ENCODE measurements at places on chromosomes 1 and 21. TPM values are rescaled to one million over a fixed set of nuclear protein-coding genes. Genes with fewer than 3 reads are reported as not detected.

DNA sequence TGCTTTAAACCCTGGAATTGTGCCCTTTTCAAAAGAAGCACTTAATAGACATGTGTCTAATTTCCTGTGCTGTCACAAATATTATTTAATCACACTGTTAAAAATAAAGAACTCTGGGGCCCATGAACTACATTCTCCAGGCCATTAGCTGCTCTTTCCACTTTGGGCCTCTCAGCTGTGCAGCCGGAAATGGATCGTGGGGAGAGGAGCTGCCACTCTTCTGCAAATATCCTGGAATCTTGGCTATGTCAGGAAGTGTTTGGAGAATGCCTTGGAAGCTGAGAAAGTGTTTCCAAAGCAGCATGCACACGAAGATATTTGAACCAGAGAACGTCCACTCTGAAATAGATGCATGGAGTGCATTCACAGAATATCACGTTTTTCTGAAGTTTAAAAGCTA, 27.5 kb upstream of the VPS26C start:
- no peak for ATAC-seq

DNA sequence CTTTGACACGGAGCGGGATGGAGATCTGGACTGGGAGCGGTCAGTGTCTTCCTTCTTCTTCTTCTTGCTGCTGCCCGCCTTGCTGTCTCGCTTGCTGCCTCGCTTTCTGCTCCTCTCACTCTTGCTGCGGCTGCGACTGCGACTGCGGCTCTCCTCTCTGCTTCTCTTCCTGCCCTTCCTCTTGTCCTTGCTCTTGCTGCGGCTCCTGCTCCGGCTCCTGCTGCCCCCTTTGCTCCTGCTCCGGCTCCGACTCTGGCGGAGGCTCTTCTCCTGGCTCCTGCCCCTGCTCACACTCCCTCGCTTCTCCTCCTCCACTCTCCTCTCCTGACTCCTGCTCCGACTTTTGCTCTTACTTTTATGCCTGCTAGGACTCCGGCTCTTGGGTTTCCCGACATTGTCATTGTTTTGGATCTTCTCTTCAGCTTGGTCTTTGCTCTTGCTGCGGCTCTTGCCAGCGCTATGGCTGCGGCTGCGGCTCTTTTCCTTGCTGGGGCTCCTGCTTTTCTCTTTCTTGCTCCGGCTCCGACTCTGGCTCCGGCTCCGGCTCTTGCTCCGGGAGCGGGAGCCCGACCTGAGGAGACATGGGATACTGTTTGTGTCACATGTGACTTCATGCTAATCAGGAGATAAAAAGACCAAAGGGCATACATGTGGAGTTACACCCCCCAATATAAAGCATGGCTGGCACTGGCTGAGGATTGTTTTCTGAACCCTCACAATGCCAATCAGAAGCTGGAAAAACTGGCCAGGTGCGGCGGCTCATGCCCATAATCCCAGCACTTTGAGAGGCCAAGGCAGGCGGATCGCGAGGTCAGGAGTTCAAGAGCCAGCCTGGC, 25.2 kb upstream of the TMEM200B start:
- ATAC-seq, result no peak

SFN gene
- total RNA-seq, result 2,315 TPM

DNA sequence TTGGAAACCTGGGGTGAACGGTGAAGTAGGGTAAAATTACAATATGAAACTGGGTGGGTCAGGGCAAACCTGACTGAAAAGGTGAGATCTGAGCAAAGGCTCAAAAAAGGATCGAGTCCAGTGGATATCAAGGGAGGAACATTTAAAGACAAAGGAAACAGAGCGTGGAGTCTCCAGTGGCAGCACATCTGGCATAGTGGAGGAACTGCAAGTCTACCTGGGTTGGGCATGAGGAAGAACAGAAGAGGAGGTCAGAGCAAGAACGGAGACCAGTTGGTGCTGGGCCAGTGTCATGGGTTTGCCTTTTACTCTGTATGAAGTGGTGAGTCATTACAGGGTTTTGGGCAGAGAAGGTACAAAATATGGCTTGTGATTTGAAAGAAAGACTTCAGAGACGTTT, 163.7 kb downstream of the NTPCR start:
- peak; percentile 68 for ATAC-seq

GRCh38 chr1:107538502-107538901, 397.7 kb downstream of the NTNG1 start:
- no peak for ATAC-seq

DNA sequence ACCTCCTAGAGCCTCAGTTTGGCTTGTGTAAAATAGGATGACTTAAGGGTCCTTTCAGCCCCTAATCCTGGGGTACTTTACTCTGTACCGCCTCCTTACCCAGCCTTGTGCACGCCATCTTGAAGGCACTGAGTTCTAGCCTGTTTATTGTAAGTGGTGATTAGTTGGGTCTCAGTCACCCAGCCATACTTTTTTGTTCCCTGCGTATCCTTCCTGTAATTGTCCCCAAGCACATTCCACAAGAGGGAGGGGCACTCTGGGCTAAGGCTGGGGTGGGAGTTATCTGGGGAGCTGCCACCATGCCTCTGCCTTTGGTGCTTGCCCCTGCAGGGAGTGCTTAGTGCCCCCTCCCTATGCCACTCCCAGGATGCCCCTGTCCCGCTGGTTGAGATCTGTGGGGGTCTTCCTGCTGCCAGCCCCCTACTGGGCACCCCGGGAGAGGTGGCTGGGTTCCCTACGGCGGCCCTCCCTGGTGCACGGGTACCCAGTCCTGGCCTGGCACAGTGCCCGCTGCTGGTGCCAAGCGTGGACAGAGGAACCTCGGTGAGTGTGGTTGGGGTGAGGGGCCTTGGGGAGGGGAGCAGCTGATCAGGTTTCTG, 856 bp downstream of the FDPS start:
- ATAC-seq, result peak; percentile 4

EPHB2 gene
- total RNA-seq, result 2.2 TPM

FGR gene
- total RNA-seq, result 1.3 TPM

DNA sequence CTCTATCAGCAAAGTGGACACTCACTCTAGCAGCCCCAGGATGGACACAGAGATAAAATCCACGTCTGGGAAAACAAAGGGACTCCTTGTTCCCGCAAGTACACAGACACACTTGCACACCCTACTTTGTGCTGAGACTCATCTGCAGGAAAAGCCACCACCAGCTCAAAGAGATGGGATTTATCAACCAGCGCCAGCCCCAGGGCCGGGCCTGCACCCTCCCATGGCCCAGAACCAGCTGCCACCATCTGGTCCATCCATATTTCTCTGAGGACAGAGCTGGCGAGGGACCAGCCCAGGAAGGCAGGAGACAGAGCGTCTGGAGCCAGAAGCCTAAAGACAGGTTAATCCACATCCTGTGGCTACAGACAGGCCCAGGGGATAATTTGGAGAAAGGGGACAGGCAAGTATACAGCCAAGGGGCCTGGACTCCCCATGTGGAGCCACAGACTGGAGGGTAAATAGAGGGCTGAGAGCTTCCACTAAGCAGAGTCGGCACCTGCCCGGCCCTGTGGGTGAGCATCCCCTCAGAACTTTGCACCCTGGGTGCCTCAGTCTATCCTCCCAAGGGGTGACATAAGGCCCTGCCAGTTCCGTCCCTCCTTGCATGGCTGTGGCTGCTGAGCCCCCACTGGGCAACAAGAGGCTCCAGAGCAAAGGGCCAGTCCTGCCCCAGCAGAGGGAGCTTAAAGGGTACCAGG, 233.9 kb downstream of the PTPRU start:
- ATAC-seq, result no peak

DNA sequence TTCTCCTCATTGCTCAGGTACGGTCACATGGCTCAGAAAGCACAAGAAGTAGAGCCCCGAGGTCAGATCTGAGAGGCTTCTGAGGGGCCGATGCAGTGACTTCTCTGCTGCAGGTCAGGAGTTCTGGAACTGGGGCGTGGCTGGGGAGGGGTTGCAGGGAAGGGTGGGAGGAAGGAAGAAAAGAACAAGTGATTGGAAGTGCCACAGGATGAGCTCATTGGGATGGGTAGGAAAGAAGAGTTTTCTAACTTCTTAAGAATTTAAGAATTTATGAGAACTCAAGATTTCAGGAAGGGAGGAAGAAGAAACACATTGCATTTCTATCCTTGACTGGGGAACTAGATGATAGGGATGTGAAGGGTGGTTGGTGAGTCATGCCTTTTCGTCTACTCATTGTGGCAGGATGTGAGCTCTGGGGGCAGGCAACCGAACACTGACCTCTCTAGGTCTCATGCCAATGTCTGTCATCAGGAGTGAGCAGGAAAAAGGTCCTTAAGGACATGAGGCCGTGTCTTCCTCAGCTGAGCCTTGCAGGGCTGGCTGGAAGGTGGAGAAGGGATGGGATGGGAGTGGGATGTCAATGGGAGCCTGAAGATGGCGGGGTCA, 497 bp downstream of the FCRLB start:
- ATAC-seq, result no peak

DNA sequence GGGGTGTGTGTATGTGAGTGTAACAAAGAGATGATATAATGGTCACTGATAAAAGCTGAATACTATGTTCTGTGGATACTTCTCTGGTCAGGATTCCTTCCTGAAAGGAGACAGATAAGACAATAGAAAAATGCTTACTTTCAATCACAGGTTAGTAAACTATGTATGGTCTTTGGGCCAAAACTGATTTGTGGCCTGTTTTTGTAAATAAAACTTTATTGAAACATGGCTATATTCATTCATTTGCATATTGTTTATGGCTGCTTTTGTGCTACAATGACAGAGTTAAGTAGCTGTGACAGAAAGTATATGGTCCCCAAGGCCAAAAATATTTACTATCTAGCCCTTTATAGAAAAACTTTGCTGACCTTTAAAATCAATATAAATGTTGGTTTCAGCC, 82.2 kb upstream of the DMRTA2 start:
- ATAC-seq, result no peak

- no peak for ATAC-seq
These were observed 4.9 kb upstream of the TMEM61 start for GRCh38 chr1:54975356-54976108.

BPNT1 gene
- total RNA-seq, result 20.1 TPM

- no peak for ATAC-seq
These were observed 51.3 kb downstream of the AKT3 start for GRCh38 chr1:243798726-243799125.

DNA sequence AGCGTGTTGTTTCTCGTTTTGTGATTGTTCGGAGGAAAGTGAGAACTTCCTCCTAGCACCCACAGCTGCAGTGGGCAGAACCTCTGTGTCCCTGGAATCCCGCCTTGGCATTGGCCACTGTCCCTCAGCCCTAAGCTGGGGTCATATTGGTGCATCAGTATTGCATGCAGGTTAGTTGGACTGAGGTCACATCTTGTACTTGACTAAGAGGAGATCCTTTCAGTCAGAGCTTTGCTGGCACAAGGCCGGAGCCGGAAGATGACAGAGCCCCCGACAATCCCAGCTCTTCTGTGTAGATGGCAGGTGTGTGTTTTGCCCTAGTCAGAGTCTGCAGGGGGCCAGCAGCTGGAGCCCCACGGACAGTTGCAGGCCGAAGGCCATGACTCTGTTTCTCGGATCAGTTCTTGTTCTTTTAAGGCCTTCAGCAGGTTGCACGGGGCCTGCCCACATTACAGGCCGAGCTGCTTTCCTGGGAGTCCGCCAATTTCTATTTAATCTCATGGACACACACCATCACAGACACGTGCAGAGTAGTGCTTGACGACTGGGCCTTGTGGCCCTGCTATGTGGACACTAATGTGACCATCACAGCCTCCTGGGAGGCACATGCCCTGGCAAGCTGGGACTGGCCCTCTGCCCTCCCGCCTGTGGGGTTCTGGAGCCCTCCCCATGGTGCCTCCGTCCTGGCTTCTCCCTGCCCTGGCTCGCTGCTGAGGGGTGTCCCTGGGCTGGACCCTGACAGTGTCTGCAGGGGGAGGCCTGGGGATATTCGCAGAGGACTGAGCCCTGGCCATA, 14.9 kb downstream of the SNAP47 start:
- ATAC-seq, result no peak

CNIH3 gene
- 2.1 TPM for total RNA-seq

DNA sequence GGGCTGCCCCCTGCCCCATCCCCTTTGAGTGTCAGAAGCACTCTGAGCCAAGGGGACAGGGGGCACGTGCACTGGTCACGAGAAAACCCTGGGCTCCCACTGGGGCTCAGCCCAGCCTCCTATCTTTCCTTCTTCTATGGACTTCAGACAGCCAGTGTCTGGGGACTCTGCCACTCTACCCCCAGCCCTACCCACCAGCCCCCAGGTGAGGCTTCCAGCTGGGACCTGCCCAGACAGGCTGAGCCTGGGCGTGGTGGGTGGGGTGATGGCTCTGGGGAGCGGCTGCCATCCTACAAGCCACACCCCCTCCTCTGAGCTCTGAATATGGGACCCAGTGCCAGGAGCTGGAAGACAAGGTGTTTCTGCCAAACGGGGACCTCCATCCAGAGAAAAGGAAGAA, 8.0 kb upstream of the SFN start:
- ATAC-seq, result peak; percentile 62

CRP gene
- not detected for total RNA-seq

- ATAC-seq, result no peak
These were observed 74.5 kb downstream of the NFIA start for GRCh38 chr1:61156576-61157467.

GRCh38 chr1:209057901-209058300, 525.6 kb upstream of the CAMK1G start:
- no peak for ATAC-seq

- ATAC-seq, result no peak
These were observed 154.9 kb downstream of the CRB1 start for GRCh38 chr1:197422993-197423392.

- no peak for ATAC-seq
These were observed 2.6 kb downstream of the IKBKE start for GRCh38 chr1:206472886-206473285.

- ATAC-seq, result no peak
These were observed 89.3 kb downstream of the PLD5 start for GRCh38 chr1:242435200-242435599.

GRCh38 chr1:93683234-93683633, 1.6 kb upstream of the BCAR3 start:
- no peak for ATAC-seq

GRCh38 chr1:165816826-165817497, 10.5 kb upstream of the UCK2 start:
- ATAC-seq, result no peak

HSF2BP gene
- total RNA-seq, result 0.92 TPM

CYP4Z1 gene
- 0.72 TPM for total RNA-seq

DNA sequence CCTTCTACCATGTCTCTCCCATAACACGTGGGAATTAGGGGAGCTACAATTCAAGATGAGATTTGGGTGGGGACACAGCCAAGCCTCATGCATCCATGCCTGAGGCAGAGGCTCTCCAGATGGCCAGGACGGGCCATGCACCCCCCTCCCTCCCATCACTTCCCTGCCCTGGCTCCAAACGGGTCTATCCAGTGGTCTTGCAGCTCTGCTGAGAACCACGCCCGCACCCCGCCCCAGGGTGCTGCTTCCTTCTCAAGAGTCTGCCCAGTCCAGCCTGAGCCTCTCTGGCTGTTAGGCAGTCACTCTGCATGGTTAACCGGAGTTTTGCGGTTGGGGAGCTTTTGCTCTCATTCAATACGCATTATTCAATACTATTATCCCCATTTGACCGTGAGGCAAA, 131.5 kb upstream of the TMEM51 start:
- ATAC-seq, result peak; percentile 75

ERICH3 gene
- total RNA-seq, result not detected

GRCh38 chr1:17856496-17857108, 101.5 kb downstream of the ACTL8 start:
- ATAC-seq, result no peak

All from esophagus mucosa (tissue), 1 donor.